ENCODE measurements at places on chromosomes 2 and 18. TPM values are rescaled to one million over a fixed set of nuclear protein-coding genes. Genes with fewer than 3 reads are reported as not detected.

The CPO gene
- total RNA-seq = 0.17 TPM

The ATAD2B gene
- 7.9 TPM for total RNA-seq

The TCF4 gene
- 110 TPM for total RNA-seq

The UGT1A8 gene
- total RNA-seq = not detected

The CCDC74A gene
- total RNA-seq = 12.7 TPM

The DNAH6 gene
- 0.58 TPM for total RNA-seq

The ANKAR gene
- total RNA-seq = 8.1 TPM

The EFR3B gene
- 0.83 TPM for total RNA-seq

The C2orf66 gene
- 0.17 TPM for total RNA-seq

The LRP2 gene
- not detected for total RNA-seq

The LAMA1 gene
- total RNA-seq = 3.6 TPM

The IL36G gene
- total RNA-seq = not detected

The RSAD2 gene
- 0.50 TPM for total RNA-seq

The SERPINB12 gene
- not detected for total RNA-seq

The SLC23A3 gene
- 1.2 TPM for total RNA-seq

The FSHR gene
- not detected for total RNA-seq

The NRP2 gene
- total RNA-seq = 18.5 TPM

The SCN1A gene
- 0.33 TPM for total RNA-seq

The UBE2F gene
- 59.3 TPM for total RNA-seq

The BCL2 gene
- 2.5 TPM for total RNA-seq

The NEUROD1 gene
- total RNA-seq = not detected

The DNAJC5G gene
- total RNA-seq = not detected

The TPO gene
- total RNA-seq = not detected

The UGT1A10 gene
- not detected for total RNA-seq

The SPC25 gene
- not detected for total RNA-seq

The KCNS3 gene
- 1.0 TPM for total RNA-seq

The NCKAP5 gene
- 3.5 TPM for total RNA-seq
